Renal pelvis (tissue), 12 donors: ENCODE measurements at places on chromosomes 16 and 17.

DNA sequence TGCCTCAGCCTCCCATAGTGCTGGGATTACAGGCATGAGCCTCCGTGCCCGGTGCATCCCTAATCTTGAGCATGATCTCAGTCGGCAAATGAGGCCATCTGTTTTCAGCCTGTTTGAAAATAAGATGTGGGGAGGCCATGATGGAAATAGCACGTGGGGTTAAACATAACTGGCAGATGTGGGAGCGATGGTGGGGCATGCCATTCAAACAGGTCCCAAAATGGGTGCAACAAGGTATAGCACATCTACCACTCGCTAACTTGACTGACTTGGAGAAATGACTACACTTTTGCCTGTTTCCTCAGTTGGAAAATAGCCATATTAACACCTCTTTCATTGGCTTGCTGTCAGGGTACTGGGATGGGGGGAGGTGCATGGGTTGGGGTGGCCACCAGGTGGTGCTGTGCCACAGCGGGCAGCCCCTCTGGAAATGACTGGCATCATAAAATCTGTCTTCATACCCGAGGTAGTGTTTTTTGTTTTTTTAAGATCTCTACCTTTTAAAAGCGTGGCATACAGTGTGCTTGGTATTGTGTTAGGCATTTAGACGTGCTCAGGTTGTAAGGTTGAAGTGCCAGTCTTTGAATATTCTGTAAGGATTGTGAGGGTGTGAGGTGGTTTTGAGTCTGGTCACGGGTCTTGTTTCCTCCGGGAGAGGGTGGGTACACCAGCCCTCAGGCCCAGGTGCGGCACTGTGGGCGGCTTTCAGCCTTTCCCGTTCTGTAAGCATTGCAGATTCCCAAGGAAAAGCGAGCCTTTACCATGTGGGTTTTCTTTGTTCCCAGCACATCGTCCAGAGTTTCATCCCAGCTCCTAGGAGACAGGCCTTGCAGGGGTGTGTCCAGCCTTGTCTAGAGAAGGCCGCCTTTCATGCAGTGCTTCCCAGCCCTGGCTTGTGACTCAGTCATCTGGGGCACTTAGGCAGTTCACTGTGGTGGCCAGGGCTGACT lies 2.9 kb upstream of the TTYH2 start:
- DNase-seq = no peak

GRCh38 chr17:9522074-9522473 lies 53.5 kb downstream of the STX8 start:
- peak; percentile 36 for DNase-seq

GRCh38 chr16:22232277-22233036 lies 26.4 kb downstream of the EEF2K start:
- no peak for DNase-seq

DNA sequence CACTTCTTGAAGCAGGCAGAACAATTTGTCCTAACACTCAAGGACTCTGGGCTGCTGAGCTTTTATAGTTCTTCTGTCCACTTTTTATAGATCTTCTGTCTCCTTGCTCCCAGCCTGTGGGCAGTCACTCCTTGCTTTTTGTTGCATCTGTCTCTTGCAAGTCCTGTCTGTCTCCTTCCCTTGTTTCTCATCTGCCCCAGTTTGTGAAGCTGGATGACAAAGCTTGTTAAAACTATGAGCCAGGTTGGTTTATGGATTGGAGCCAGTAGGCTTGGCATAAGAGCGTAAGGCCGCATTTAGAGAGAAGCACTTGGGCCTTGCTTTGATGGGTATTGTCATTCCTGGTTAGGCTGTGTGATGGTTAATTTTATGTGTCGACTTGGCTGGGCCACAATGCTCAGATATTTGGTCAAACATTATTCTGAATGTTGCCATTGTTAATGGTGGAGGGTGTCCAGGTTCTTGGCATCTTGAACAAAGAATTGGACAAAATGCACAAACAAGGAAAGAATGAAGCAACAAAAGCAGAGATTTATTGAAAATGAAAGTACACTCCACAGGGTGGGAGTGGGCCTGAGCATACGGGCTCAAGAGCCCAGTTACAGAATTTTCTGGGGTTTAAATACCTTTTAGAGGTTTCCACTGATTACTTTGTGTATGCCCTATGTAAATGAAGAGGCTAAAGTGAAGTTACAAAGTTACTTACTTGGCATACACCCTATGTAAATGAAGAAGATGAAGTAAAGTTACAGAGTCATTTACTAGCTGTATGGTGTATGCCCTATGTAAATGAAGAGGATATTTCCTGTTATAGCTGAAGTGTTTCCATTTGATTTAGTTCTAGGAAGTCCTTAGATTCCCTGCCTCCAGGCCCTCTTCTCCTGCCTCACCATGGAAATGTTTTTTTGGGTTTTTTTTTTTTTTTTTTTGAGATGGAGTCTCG lies 8.0 kb upstream of the CPPED1 start:
- no peak for DNase-seq
